Forelimb muscle (tissue), 1 donor: ENCODE measurements at places on chromosomes 2 and 18.

- no peak for DNase-seq
Observed at GRCh38 chr18:33472509-33472908, 32.0 kb upstream of the CCDC178 start.

DNA sequence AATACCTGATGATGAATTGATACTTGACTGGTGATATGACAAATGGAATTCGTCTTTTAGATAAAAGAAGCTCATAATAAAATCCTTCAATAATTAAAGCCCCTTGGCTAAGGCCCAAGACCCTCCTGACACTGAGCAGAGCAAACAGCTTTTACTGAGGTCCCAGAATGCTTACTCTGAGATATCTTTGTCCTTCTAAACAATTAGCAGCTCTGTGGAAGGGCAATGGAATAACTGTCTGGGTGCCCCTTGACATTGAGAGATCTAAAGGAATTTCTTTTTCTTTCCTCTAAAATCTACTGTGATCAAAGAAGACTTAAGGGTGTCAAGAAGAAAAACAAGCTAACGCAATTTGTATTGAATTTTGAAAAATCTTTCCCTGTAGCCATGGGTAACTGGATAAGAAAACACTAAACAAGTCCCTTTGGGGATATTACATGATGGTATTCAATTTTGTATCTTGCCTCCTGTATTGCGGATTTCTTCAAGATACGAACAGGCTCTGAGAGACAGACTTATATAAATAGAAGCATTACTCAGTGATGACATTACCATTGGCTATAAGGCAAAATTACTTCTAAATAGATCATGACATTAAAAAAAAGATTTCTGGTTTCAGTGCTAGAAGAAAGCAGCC lies 128.8 kb downstream of the MREG start:
- DNase-seq: no peak

DNA sequence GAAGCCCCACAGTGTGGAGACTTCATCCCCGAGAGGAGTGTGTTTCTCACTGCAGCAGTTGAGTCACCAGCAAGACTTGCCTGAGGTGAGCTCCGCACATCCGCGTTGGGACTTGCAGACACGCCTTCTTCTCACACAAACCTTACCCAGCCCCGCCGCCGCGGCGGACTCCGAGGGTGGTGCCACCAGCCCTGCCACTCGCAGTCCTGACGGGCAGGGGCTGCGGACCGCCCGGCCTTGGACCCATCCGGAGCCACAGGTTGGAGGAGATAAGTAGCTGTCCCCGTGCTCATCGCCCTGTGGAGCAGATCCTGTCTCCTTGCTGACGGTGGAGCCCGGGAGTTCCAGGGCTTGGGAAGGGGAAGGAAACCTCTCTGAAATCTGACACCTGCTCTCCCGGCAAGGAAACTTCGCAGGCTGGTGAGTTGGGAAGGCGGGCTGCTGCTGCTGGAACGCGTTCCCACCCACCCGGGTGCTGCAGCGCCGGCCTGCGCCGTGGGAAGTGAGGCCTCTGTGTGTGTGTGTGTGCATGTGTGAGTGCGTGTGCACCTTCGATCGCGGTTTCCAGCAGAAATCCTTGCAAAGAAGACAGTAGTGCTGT lies at the start of gene RAB27B:
RAB27B (plus strand) TSS at position 197 of the 601 bp plus-strand sequence. CDS start 49,109 bp downstream, outside the sequence.
- peak; percentile 13 for DNase-seq

GRCh38 chr2:230505162-230505561 lies 89.2 kb downstream of the SP100 start:
- no peak for DNase-seq

DNA sequence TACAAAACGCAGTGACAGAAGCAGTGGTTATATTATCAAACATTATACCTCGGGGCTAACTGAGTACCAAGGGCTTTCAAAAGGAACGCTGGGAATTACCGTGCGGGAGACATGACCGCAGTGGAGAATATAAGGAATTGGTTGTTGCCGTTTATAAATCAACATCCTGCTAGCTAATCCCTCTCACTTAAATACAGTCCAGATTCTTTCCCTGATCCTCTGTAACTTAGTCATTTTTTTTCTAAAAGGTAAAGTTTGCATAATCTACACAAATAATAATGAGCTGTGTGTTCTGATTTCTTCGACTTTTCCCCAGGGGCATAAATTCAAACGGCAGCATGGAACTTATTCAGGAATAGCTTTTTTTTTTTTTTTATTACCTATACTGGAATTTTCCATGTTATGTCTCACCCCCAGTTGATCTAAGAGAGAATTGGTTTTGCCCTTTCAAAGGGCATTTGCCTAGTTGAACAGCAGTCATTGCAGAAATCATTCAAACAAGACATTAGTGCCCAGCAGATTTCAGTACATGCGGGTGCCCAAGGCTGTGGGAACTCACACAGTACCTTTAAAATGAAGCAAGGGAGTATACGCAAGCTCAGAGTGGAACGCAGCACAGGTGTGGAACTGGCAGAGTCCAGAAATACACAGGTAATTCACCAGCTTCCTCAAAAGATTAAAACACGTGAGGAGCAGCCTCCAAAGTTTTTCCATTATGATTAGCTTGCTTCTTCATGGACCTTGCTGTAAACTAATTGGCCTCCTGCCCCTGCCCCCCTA lies 63.9 kb downstream of the SMIM21 start:
- DNase-seq: no peak

- DNase-seq: no peak
Observed at GRCh38 chr2:95272781-95273180, 1.5 kb upstream of the PROM2 start.

DNA sequence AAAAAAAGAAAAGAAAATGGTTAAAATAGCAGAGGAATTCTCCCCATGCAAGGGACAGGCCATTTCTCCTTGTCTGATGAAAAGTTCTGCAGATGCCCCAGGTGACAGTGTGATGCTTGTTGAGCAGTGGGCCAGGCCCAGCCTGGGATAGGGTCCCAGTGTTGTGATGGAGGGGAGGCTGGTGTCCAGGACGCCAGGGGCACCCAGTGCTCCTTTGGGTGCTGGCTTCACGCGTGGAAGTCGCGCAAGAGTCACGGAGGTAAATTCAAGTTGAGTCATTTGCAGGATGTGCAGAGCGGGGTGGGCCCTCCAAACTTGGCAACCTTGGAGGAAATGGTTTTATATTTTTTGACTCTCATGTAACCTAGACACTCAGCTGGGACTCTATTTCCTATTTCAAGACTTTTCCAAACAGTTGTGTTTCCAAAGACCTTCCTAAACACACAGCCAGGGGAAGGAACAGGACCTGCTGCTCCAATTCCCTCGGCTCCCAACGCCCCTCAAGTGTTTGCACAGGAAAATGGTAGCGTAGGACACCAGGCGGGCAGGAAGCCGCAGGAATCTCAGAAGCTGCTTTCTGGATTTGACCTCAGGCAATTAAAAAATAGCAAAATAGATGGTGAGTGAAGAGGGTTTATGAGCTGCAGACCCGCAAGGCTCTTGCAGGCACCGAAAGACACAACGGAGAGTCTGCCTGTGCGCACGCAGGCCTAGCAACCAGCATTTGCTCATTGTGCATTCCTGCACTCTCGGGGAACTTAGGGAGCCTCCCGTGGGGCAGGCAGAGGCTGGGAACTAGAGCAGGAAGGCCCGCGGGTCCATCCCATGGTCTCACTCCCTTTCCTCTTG lies 107.1 kb upstream of the ODC1 start:
- DNase-seq: no peak

GRCh38 chr2:208245746-208246145 lies 9.1 kb downstream of the IDH1 start:
- DNase-seq: no peak

DNA sequence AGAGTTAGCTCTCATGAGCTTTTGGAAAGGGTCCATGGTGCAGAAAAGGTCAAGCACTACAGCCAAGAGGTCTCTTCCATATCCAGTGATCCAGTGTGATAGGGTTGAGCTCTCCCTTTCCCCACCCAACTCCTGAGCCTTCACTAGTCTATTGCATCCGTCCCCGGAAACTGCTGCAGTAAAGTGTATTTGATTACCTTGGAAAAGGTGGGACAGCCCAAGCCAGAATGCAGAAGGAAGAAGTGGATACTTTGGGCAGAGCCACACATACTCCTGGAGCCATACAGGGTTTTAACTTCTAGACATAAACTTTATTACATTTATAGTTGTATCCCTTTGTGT lies 3.6 kb downstream of the PNKD start:
- no peak for DNase-seq

DNA sequence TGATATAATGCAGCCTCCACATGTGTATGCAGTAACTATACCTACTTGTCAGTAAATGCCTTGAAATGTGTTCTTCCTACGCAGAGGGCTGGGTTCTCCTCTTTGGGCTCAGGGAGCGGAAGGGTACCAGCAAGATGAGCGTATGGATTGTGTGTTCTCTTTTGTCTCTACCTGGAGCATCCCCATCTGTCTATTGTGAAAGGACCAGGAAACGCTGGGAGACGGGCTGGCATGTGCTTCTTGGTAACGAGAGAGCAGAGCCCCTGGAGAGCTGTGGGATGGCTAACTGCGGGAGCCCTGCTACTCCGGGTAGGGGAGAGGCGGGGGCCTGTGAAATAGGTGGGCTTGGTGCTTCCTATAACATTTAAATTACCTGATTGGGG lies 80.9 kb downstream of the BCL2 start:
- no peak for DNase-seq

DNA sequence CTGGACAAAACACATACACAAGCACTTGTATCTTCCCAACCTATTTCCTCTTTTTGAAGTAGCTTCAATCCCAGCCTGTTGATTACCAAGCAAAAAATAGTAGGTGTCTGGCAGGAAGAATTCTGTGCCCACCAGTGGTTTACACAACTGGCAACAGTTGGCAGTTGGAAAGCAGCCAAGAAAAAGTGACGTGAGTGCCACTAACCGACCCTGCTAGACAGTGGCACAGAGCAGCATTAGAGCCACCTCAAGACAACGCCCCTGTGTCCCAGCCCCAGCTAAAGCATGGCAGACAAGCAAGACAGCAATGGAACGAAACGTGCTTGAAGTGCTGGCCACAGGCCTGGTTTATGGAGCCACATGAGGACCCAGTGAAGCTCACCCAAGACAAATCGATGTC lies 379.6 kb downstream of the FBXO15 start:
- DNase-seq: no peak

GRCh38 chr2:3745920-3746319 lies 42.5 kb downstream of the DCDC2C start:
- no peak for DNase-seq

GRCh38 chr2:45739796-45740485 lies 88.5 kb downstream of the PRKCE start:
- no peak for DNase-seq

- DNase-seq: no peak
Observed at GRCh38 chr2:20167356-20167755, 57.6 kb downstream of the SDC1 start.

DNA sequence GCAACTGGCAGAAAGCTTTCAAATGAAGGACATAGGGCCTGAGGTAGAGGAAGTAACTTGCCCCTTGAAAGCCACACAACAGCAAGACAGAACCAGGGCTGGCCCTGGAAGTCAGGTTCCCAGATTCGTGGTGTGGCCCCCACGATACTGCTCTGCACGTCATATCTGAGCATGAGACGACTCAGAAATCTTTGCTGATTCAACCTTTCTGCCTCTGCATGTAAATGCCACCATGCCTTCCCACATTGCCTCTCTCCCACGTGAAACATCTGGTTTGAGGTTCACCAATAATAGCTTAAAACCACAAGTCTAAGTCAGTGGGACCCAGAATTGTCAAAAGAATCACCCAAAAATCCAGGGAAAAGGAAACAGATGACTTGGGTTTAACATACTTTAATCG lies 214.0 kb upstream of the TRIB2 start:
- DNase-seq: no peak

- no peak for DNase-seq
Observed at GRCh38 chr2:3130889-3131635, 246.6 kb downstream of the EIPR1 start.

- DNase-seq: no peak
Observed at GRCh38 chr2:148244593-148245292, 223.9 kb downstream of the MBD5 start.

DNA sequence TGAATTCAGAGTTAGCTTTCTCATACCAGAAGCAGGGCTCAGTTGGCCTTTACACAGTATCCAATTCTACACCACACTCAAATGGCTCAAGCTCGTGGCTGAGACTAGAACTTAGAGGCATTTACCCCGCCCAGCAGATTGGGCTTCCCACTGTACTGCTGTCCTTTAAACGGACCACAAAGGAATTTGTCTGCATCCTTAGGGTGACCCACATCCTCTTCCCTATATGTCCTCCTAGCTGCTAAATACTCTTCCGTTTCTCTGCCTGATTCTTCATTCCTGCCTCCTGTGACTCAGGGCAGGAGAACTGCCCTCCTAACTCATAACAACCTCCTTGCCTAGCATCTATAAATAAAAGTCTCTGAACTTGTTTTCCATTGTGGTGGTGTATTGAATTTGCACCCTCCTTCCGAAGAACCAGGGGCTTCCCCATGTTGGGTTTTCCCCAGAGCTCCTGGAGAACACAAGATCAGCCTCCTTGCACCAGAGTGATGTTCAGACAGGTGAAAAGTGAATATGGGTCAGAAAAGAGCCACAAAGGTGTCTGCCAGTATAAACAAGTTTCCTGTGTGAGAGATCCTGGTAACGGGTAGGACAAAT lies 32.0 kb upstream of the MC4R start:
- DNase-seq: no peak

- DNase-seq: no peak
Observed at GRCh38 chr2:23123686-23124085, 261.3 kb upstream of the KLHL29 start.

DNA sequence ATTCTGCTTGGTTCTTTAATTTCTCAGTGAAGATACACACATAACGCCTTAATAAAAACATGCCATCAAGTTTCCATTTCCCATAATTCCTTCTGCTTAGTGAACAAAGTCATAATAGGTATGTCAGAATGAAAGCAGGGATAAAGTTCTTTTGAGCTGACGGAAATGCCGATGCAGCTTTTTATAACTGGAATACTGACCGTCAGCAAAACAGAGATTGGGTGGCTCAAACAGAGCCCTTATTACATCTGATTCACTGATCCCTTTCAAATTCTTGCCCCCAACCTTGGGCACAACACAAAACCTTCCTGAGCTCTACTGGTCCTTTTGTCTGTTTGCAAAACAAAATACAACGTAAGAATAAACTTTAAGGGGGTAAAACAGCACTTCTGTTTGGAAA lies 140.4 kb downstream of the CDH2 start:
- DNase-seq: no peak

GRCh38 chr18:35933982-35934381 lies 38.5 kb upstream of the RMP24 start:
- no peak for DNase-seq

DNA sequence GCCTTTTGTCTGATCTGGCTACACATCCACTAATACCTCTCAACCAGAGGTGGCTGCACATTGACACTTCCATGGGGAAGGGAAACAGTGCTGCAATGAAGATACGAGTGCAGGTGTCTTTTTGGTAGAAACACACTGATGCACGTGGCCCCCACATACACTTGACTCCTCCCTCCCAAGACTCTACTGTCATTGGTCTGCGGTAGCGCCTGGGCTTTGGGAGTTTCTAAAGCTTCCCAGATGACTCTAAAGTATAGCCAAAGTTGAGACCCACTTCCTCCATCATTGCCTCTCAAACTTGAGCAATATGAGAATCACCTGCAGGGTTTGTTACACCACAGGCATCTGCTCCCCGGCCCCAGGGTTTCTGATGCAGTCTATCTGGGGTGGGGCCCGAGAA lies 11.0 kb downstream of the SLC14A1 start:
- DNase-seq: no peak

- peak; percentile 85 for DNase-seq
Observed at GRCh38 chr18:63444580-63444979, 22.3 kb upstream of the VPS4B start.
